ENCODE measurements at places on chromosomes 12 and 14.

DNA sequence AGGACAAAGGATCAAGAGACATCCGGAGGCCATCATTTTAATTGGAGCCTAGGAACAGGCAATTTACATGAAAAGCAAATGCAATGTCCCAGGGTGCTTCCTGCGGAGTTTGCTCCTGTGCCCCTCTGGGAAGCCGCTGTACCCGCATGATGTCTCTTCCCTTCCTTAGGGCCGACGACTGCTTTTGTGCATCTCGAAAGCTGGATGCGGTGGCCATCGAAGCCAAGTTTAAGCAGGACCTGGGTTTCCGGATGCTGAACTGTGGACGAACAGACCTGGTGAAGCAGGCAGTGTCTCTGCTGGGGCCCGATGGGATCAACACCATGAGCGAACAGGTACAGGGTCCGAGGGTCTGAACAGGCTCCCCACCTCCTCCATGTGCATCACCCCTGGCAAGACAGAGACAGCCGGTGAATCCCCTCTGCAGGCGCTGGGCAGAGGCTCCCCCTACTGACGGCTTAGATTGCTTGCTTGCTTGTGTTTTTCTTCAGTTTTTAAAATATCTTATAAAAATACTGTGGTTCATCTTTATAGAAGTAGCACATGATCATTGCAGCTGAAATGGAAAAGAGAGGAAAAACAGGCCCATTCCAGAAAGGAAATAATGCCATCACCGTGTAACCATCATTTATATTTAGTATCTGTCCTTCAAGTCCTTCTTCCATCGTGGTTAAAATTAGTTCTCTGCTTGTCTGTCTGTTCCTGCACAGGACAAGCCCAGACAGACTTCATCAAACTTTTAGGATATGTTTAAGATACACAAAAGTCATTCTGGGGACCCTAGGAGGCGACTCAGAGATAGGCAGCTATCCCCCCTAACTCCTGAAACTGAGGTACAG lies 75.4 kb upstream of the PWP1 start:
- no peak for DNase-seq

DNA sequence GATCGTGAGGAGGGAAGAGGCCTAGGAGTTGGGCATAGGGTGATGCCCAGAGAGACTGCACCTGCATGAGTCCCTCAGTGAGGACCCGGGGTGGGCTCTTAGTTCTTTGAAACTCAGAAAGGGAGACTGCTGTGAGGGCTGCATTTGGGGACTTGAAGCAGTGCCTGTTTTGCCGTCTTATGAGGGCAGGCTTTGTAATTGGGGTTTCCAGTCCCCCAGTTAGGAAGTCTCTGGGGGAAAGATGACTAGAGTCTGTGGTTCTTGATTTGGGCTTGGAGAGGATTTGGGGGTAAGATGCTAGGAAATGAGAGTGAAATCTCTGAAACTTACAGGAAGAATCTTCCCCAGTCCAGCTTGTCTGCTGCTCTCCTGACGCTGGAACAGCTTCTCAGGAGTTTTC lies 99.6 kb downstream of the ARF6 start:
- DNase-seq: no peak

- DNase-seq: no peak
Measured at GRCh38 chr12:108752387-108752786, 21.1 kb upstream of the CORO1C start.

DNA sequence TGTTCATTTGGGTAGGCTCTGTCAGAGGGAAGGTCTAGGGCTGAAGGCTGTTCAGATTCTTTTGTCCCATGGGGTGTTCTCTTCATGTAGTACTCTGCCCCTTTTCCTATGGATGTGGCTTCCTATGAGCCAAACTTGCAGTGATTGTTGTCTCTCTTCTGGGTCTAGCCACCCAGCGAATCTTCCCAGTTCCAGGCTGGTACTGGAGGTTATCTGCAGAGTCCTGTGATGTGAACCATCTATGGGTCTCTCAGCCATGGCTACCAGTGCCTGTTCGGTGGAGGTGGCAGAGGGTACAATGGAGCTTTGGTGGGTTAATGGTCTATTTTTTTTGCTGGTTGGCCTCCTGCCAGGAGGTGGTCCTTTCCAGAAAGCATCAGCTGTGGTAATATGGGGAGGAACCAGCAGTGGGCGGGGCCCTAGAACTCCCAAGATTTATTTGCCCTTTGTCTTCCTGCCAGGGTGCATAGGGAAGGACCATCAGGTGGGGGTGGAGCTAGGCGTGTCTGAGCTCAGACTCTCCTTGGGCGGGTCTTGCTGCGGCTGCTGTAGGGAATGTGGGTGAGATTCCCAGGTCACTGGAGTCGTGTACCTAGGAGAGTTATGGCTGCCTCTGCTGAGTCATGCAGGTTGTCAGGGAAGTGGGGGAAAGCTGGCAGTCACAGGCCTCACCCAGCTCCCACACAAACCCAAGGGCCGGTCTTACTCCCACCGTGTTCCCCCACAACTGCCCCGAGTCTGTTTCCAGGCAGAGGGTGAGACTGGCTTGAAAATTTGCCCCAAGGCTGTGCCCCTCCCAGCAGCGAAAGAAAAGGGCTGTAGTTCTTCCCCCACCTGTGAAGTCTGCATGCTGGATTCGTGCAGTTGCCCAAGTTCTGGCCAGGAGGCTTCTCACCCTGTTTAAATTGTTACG lies 17.5 kb downstream of the MTRFR start:
- DNase-seq: peak; percentile 82

DNA sequence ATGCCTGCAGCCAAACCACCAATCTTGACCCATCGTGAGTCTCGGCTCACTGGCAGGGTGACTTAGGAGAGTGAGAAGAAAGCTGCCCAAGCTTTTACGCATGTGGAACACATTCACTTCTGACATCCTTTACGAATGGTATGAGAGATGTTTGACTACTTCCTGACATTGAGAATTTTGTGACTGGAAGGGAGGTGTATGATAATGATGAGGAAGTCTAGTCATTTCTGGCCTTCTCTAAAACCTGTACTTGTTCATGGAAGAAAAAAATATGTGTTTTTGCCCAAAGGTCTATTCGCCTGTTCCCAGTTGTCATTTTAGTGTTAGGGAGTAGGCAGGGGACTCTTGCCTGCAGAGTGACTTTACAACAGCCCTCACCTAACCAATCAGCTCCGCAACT lies 227.2 kb upstream of the ATP2B1 start:
- DNase-seq: no peak

DNA sequence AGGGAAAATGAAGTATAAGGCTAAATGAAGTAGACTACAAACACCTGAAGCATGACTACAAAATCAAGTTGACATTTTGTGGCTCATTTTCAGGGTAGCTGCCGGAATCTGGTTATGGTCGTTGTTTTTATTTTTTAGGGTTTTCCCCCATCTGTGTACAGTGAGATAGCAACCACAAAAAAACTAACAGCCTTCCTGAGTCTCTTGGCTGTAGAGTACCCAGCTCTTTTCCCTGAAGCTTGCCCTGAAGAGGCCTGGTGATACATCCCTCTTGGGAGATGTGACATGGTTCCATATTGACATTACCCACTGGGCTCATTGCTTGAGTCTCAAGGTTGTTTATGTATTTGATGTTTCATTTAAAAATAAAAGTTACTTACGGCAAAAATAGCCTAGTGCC lies 424.0 kb downstream of the ZFP36L1 start:
- DNase-seq: no peak

DNA sequence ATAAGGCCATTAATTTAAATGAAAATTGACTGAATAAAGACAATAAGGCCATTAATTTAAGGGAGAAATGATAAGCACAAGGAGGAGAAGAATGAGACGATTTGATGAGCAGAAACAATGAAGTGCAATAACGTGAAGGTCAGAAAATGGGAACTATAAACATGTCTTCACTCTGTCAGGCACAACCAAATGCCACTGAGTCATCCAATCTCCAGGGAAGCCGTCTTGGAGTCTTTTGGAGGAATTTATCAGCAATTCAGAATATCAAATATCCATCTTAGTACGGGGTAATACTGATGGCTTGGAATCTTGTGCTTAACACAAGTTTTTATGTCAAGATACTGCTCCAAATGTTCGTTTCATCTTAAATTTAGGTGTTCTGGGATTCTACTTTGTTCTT lies 159.9 kb downstream of the CAPZA3 start:
- no peak for DNase-seq

- DNase-seq: no peak
Measured at GRCh38 chr12:26327975-26328644, 132.7 kb downstream of the SSPN start.

GRCh38 chr12:95102916-95103671 lies 29.7 kb upstream of the NR2C1 start:
- no peak for DNase-seq

- DNase-seq: no peak
Measured at GRCh38 chr14:61599942-61600341, 95.4 kb upstream of the HIF1A start.

DNA sequence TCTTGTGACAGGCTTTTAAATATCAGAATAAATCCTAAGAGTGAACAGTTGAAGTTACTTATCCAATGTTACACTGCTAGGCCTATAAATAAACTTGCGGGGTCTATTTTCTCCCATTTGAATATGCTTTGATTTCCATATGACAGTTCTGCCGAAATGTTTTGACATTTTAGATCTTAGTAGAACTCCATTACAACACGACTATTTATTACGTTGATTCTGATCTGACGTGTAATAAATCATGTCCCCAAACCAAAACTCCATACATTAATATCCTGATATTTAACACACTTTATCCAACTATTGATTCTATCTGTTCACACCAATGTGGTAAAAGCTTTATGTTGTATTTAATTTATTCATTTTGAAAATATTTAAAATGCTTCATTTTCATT lies 16.1 kb upstream of the NEMF start:
- no peak for DNase-seq

DNA sequence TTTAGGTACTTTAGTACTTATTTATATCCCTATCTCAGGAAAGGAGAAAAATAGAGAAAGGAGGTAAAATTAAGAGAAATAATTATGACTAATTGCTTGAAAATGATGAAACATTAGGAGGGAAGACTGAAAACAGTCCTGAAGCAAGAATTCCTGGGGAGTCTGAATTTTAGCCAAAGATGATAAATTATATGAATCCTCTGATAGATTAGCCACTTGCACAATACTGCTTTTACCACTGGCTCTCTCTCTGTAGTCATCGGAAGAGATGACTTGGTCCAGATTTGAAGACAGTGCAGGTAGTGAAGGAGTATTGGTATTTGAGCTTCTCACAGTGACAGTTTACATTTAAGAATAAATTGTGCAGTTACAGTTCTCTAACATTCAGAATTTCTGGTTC lies 83.8 kb upstream of the CLEC14A start:
- DNase-seq: no peak

DNA sequence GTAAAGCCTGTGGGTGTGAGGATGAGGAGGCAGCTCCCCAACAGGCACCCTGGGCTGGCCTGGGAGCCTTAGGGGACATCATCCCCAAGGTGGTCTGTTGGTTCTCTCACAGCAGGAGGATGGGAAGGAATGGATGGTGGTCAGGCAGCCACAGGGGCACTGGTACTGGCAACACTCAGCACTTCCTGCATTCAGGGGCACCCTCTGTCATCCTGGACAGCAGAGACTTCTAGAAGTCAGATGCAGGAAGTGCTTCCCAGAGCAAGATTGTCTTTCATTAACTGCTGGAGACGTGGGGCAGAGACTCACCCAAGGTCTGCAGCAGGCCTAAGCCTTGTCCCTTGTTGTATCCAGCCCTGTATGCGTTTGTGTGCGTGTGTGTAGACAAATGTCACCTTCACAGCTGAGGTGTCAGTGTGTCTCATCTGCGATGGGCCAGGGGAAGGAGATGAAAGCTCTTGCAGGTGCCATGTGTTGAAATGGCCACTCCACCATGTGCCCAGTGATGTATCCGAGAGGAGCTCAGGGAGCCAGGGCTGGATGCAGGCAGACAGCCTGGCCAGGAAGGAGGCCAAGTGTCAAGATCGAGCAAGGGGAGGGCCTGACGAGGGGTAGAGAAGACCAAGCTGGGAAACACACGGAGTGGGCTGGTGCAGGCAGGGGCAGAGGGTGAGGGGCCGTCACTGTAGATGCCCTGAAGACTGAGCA lies 85.1 kb downstream of the PITPNM2 start:
- DNase-seq: no peak

- no peak for DNase-seq
Measured at GRCh38 chr12:132118876-132119275, 25.2 kb downstream of the DDX51 start.

- no peak for DNase-seq
Measured at GRCh38 chr14:24607635-24608514, 1.6 kb downstream of the GZMH start.

GRCh38 chr12:99804715-99805114 lies 157.2 kb downstream of the GARIN6 start:
- DNase-seq: no peak

DNA sequence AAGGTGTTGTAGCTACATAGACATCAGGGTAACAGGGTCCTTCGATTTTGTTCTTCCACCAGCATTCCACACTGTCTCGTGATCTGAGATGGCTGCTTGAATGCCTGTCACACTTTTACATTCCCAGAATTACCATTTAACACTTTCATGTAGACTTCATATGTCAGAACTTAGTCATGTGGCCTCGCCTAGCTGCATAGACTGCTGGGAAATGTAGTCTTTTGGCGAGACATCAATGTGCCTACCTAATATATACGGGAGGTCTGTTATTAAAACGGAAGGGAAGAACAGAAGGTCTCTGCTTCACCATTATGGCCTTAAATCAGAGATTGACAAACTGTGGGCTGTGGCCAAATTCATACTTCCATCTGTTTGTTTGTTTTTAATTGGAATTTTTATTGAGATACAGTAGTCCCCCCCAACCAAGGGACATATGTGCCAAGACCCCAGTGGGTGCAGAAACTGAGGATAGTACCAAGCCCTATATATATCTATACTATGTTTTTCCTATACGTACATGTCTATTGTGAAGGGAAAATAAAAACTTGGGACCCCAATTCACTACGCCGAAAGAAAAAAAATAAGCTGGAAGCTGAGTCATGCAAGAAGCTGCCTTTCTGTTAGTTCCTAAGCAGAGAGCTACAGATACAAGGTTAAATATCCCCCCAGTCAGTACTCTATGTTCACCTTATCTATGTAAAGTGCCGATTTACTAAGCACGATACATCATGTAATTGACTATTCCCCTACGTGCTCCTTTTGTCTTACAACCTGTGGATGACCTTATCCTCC lies 11.3 kb upstream of the HRK start:
- DNase-seq: no peak

- no peak for DNase-seq
Measured at GRCh38 chr12:22105542-22105941, 59.5 kb downstream of the CMAS start.

- DNase-seq: no peak
Measured at GRCh38 chr12:104603545-104603973, 146.8 kb downstream of the CHST11 start.
